ENCODE measurements at places on chromosomes 16 and 17.

DNA sequence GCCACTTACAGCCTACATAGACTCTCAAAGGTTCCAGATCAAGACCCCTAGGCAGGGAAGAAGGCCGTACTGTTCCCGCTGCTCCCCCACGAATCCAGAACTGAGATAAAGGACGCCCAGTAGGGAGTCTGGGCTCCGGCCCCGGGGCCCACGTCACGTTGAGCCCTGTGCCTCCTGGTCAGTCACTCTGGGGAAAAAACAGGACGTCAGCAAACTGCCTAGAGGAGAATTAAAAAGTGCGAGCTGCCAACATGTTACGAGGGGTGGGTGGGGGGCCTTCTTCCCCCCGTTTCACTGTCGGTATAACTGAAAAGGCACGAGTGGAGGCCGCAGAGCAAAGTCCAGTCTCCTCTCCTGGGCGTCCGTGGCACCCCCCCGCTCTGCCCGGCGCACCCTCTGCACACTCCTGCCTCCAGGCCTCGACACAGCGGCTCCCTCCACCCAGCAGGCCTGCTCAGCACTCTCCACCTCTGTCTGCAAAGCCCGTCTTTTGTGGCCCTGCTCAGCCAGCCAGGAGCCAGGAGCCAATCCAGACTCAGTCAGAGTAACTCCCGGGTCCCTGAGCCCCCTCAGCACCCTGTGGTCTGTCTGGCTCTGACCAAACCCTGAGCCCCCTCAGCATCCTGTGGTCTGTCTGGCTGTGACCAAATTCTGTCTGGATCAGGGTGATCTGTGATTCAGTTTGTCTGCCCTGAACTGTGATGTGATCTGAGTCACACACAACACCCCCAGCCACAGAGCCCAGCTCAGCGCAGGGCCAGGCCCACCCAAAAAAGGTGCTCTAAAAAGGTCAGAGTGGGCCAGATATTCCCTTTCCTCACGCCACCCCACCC is 6.2 kb downstream of the ITGAE start:
- no peak for DNase-seq

- DNase-seq = no peak
These were observed 47.6 kb downstream of the SPOP start for GRCh38 chr17:49630113-49630900.

DNA sequence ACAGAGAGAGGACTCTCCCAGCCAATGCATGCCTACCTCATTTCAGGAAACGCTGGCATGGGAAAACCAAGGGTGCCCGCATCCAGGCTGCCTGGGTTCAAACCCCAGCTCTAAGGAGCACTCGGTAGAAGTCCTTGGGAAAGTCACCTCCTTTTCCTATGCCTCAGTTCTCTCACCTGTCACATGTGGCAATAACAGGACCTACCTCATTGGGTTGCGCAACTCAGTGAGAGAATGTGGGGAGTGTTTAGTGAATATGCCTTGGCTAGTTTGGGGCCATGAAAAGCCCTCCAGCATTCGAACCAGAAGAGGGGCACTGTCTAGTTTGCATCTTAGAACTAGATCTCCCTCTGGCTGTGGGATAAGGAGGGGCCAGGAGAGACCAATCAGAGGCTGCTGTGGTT is 9.0 kb upstream of the NXPH3 start:
- no peak for DNase-seq

DNA sequence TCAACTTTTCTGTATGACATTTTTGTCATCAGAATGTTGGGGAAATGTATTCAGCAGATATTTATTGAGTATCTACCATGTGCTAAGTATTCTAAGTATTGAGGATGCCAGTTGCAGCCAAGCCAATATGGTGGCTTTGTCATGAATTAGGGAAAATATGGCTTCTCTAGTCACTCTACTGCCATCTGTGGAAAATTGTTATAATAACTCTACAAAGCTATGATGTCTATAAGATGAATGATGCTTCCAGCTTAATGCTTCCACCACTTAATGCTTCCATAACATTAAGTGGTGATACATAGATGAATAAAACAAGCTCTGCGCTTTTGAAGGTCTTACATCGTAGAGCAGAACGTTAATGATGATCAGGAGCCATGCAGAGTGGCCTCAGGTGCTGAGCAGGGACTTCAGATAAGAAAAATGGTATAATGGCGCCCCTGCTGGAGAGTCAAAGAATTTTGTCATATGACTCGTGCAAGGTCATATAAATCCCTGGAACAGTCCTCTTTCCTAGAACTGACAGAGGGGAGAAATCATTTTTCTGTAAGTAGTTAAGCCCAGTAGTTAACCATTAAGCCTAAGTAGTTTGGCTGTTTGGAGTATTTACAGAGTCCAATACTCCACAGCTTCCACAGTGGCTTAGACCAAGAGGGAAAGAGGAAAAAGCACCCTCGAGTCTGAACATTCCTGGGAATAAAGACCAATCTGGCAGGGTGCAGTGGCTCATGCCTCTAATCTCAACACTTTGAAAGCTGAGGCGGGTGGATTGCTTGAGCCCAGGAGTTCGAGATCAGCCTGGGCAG is 2.7 kb upstream of the TMIGD1 start:
- DNase-seq = peak; percentile 91

DNA sequence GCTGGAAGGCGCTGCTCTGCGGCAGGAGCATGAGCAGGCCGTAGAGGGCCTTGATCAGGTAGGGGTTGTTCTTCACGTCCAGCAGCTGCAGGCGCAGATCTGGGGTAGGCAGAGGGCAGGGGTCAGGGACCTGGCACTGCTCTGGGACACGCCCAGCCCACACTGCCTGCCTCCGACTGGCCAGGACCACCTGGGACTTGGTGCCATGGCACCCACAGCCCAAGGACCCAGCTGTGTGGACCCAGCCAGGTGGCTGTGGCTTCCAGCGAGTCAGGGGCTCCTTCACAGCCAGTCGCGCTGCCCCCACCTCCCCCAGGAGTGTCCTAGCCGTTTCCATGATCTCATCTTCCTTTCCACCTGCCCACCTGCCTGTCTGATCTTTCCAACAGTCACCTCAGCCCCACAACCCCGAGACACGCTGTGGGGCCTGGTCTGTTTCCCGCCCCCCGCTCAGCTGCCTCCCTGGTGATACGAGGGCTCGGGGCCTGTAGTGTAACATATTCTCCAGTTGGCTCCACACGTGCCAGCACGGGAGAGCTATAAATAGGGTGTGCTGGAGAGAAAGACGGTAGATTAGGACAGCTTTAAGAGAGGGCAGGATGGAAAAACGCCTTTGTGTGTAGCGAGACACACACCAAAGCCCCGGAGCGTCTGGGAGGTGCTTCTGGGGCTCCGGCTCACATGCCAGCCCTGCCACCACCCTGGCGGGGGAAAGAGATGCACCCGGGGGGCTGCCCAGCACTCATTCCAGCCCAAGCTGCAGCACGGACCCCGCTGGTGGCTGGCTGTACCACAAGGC is 7.2 kb upstream of the MTSS2 start:
- DNase-seq = no peak

Measured in epithelial cell of proximal tubule (primary cell).